MV-4-11 (cell line): ENCODE measurements at places on chromosomes 11 and 22.
A peak's percentile ranks its signal among the peaks of the same experiment; 100 is the strongest.

DNA sequence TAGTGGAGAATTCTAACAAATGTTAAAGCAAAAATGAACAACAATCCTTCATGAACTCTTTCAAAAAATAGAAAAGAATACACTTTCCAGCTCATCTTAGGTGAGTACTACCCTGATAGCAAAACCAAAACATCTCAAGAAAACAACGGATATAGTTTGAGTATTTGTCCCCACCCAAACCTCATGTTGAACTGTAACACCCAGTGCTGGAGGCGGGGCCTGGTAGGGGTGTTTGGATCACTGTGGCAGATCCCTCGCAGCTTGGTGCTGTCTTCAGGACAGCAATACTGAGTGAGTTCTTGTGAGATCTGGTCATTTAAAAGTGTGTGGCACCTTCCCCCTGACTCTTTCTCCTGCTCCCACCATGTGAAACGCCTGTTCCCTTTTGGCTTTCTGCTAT, 27.0 kb downstream of the NCAPD3 start:
- no peak for DNase-seq

- peak; percentile 50 for DNase-seq
Observed at GRCh38 chr11:109939166-109939810, 153.9 kb upstream of the ZC3H12C start.

GRCh38 chr11:8192896-8193209, 24.0 kb upstream of the RIC3 start:
- no peak for DNase-seq

GRCh38 chr22:29629903-29630516, 26.6 kb downstream of the NF2 start:
- no peak for DNase-seq

DNA sequence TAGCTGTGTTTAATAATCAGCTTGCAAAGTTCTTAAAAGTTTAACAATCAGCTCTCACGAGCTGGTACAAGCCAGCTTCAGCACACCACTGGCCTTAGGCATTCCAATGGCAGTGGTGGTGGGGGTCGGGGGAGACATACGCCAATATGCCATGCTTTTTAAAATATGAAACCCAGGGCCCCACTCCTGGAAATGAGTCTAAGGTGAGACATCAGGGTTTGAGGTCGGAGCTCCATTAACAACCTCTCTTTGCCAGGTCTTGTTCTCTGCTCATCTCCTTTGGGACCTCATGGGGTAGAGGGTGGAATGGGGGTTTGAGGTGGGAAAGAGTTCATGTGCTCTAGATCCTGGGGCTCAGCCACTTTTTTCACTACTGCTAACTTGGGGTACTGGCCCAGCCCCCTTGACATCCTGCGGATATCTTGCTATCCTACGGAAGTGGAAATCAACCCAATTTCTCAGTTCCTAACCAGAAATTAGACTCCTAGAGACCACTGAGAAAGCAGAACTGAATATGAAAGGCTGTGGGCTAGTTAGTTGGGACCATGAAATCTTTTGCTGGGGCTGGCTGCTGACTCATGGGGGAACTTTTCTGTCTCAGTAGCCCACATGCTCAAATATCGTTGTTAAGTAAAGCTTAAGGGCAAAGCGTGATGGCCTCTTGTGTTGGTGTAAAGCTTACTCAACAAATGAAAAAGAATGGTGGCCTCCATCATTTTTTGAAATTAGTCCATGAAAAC, 90.1 kb downstream of the PDHX start:
- peak; percentile 99 for DNase-seq

GRCh38 chr22:42217019-42217751, 53.3 kb downstream of the TCF20 start:
- DNase-seq = no peak

DNA sequence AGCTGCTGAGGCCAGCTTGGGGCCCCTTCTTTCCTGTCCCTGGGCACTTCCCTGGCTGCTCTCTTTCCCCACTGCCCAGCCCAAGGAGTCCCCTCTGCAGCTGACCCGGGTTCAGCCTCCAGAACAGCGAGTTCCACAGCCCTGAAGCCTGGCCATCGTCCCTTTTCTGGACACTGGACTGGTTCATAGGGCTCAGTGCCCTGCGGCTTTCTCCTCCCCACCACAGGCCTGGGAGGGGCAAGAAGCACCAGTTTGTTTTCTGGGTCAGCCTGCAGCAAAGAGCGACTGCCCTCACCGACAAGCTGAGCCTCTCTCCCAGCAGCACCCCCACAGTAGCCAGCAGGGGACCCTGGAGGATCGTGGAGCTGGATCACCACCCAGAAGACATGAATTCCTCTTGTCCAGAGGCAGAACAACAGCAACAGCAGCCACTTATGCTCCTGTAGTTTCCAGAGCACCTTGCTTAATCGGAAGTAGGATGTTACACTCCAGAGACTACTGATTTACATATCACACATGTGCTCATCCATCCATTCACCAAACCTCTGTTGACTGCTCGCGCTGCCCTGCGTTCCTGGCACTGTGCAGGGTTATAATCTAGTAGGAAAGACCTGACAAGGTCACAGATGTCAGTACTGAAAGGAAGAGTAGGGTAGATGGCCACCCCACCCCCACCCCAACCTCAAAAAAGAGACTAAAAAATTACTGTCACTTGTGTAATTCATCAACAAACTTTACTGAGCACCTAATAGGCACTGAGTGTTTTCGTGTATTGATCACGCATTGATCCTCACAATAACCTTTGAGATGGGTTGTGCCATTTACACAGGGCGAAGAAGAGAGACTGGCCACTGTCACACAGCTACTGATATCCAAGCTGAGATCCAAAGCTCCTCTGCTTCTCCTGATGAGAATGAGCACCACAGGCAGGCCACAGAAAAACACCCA, 13.0 kb upstream of the CXCR5 start:
- DNase-seq = peak; percentile 58

- DNase-seq = no peak
Observed at GRCh38 chr11:62914416-62914815, 6.7 kb downstream of the CHRM1 start.

DNA sequence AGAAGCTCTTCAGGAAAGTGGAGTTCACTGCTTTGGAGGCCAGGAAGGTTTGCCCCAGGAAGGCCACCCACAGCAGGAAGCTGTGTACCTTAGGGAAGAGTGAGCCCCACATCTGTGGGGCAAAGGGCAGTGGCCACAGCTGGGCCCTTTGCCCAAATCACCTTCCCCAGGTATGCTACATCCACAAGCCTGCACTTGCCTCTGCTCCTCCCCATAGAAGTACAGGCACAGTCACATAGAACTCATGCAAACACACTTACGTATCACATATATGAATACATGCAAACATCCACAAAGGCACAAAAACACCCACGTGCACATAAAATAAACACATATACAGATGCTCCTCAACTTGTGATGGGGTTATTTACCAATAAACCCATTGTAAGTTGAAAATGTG, 2.1 kb downstream of the TRIM29 start:
- DNase-seq = no peak

- no peak for DNase-seq
Observed at GRCh38 chr22:39185601-39186012, 33.1 kb upstream of the CBX7 start.

- peak; percentile 84 for DNase-seq
Observed at GRCh38 chr11:65791719-65792213, 4.9 kb downstream of the OVOL1 start.
